Stimulated activated CD4-positive, alpha-beta T cell treated with anti-CD3 and anti-CD28 coated beads, Interleukin-1b, Interleukin-23, amount 100 ng/mL, for 4 hours (primary cell): ENCODE measurements at places on chromosomes 2 and 18.

DNA sequence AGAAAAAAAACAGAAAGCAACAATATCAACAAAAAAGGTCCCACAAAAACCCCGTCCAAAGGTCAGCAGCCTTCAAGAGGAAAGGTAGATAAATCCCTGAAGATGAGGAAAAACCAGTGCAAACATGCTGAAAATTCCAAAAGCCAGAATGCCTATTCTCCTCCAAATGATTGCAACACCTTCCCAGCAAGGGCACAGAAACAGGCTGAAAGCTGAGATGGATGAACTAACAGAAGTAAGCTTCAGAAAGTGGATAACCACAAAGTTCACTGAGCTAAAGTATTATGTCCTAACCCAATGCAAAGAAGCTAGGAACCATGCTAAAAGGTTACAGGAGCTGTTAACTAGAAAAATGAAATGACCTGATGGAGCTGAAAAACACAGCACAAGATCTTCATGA, 226.4 kb upstream of the DSEL start:
- no peak for DNase-seq

DNA sequence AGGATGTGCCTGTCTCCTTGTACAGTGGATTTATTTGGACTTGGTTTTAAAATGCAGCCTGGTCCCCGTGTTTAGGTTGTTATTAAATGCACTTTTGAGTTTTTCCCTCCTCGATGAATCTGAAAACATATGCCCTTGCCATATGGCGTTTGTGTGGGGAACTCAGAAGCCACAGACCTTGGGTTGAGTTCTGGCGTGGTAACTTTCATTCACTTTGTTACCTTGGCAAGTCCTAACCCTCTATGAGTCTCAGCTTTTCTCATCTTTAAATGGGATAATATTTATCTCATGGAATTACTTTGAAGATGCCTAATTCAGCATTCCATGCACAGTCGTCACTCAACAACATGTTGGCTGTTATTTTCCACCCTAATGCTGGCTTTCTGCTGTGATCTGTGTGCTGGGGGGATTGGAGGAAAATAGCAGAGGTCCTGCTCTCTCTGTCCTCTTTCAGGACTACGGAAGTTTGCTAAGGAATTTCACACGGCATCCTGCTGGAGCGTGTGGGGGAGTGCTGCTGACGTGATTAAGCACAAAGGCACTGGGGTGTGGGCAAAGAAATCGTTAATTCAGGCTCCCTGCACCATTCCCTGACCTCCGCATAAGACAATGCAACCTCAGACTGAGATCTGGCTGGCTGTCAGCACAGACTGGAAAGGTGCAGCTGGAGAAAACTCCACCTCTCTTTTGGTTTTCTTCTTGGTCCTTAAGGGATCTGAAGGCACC, 61.7 kb downstream of the LDLRAD4 start:
- DNase-seq: no peak

GRCh38 chr2:51629406-51629805, 597.5 kb upstream of the NRXN1 start:
- no peak for DNase-seq

- no peak for DNase-seq
These were observed 33.8 kb downstream of the LPIN2 start for GRCh38 chr18:2979129-2979528.

DNA sequence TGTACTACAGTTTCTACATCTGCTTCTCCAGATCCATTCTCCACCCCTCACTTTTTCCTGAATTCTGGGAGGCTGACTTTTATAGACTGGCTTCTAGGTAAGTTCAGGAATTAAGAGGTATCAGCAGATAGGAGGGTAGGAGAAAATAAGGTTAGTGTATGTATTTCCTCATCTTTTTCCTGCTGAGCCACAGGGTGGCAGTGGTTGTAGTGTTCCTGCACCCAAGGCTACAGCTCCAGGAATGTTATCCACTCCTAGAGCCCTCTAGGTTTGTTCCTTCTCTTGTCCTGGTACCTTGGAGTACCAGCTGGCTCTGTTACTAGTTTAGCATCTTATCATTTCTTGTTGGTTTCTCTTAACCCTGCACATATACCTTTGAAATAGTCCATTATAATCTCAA, 40.7 kb upstream of the C2orf66 start:
- DNase-seq: no peak

GRCh38 chr2:68747413-68747812, 12.8 kb downstream of the ARHGAP25 start:
- DNase-seq: no peak

- no peak for DNase-seq
These were observed 2.8 kb downstream of the ASB18 start for GRCh38 chr2:236261452-236261851.

GRCh38 chr2:64711252-64711800, 57.6 kb upstream of the SERTAD2 start:
- DNase-seq: no peak

DNA sequence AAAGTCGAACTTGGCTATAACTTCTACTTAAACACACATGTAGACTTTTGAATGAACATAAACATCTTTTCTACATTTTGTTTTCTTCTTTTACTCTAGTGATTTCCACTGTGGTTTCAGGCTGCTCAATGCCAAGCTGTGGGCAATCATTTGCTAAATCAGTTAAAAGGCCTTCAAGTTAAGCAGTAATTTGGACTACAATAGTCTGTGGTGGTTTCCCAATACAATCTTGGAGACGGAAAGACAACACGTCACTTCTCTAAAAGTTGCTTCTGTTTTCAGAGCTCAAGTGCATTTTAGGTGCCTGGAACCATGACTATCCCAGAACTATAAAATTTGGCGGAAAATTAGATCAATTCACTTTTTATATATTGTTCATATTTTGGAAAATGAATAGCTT, 69.4 kb downstream of the TXNL1 start:
- no peak for DNase-seq

DNA sequence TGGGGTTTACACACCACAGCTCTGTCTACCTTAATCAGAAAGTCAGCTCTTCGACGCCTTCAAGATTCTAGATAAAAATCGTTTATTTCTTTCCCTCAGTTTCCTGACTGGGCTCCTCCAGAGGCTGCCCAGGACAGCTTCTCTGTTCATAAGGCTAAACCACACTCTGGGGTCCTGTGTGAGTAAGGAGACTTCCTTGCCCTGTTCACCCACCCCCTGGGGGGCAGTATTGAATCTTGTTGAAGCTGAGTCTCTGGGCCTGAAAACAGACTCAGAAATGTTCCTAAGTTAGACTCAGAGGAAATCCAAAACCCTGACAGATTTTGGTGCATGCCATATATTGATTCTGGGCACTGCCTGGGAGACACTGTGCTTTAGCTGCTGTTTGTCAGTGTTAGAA, 43.0 kb downstream of the G6PC2 start:
- no peak for DNase-seq

DNA sequence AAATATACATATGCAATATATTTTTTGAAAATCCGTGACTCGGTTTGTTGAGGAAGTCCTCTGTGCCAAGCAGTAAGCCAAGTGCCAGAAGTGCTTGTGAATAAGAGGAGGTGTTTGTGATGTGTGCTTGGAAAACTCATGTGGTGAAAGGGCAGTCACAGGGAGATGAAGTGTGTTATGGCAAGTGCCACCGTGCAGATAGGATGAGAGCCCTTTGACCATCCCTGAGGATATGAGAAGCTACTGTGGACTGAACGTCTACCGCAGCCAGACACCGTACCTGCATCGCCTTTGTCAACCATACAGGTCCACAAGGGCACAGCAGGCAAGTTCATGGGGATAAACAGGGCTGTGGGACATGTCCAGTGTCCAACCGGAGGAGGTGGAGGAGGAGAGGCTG, 288.9 kb upstream of the MYT1L start:
- no peak for DNase-seq

DNA sequence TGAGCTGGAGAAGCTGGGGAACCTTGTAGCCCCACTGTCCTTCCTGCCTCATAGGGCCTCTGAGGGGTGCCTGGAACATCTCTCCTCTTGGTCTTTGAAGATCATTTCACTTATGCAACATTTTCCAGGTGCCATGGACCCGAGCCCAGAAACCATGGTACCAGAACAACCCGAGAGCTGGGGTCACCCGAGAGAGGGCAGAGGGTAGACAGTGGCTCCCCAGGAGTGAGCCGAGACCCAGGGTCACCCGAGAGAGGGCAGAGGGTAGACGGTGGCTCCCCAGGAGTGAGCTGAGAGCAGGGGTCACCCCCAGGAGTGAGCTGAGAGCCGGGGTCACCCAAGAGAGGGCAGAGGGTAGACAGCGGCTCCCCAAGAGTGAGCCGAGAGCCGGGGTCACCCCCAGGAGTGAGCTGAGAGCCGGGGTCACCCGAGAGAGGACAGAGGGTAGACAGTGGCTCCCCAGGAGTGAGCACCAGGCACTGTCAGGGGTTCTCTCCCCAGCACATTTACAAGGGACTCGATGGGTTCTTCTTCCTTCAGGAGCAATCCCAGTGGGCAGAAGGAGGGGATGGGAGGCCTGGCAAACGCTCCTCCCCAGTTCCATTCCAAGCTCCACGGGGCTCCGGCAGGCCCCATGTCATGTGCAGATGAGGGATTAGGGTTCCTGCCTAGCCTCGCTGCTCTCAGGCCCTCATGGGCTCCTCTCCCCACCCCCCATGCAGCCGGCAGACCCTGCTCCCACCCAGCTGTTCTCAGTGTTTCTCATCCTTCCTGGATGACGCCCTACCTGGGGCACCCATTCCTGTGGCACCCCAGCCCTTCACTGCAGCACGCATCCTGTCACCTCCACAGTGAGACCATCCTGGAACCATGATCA, 163.5 kb downstream of the RTP5 start:
- DNase-seq: no peak

DNA sequence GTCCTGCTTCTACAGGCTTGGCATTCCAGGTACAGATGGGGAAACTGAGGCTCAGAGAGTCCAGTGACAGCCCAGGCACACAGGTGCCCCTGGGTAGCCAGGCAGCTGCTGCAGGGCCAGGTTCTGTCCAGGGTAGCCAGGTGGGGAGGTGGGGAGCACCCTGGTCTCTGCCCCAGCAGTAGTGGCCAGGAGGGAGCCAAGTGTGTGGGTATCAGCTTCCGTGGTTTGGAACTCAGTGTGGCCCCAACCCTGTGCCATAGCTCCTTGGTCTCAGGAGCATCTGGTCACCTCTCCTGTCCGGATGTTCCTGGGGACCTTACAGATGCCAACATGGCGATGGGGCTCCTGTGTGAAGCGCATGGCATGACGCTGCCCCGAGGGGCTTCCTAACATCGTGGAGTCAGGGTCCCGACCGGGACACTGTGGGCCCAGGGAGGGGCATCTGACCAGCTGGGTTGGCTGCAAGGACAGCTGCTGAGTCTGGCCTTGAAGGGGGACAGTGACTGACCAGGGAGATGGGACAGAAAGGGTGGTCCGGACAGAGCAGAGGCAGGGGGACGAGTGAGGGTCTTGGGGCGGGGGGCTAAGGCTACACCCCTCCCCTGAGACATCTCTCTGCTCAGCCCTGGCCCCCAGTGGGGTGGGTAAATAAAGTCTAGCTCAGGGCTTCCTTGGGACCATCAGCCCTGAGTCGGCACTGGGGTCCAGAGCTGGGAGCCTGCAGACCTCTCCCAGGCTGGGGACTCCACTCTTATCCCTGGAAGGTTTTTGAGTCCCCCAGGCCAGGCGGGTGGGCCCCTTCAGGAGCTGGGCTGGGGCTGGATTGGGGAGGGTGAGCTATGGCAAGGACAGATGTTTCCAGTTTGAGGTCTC, 76.0 kb upstream of the SMAD7 start:
- DNase-seq: no peak

- DNase-seq: no peak
These were observed 13.7 kb downstream of the IL1RL2 start for GRCh38 chr2:102200539-102200938.

DNA sequence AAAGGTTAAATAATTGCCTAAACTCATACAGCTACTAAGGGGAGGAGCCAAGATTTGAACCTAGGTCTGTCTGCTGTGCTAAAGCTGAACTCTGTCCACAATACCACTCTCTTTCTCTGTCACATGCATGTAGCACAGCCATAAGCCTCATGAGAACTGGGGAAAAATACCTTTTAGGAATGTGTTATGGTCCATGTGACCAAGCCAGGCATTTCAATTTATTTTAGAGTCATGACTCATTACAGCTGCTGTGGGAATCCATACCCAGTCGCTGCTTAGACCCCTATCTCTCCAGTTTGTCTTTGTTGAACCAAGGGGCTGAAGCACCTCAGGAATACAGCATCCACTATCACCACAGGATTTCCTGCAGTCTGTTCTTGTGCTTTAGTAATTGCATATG, 200.0 kb upstream of the SIX3 start:
- DNase-seq: no peak

GRCh38 chr2:112304298-112304941, 29.0 kb downstream of the ZC3H6 start:
- DNase-seq: no peak

GRCh38 chr2:25576596-25576995, 96.8 kb downstream of the DTNB start:
- DNase-seq: no peak

GRCh38 chr2:127514485-127514884, 11.8 kb downstream of the IWS1 start:
- DNase-seq: no peak

DNA sequence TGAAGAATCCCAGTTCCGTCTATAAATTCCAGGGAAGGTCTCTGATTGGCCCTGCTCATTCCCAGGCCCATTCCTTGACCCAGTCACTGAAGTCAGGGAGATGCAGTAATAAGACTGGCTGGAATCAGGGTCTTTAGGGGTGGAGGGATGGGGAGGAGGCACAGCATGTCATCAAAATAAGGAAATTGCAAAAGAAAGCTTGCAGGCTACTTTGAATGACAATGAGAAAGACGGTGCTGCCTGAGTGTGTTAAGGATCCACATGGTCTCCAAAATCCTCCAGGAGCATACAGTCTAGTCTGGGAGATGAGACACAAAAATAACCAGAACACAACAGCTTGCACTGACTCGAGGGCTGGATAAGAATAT, 2.0 kb upstream of the DES start:
- no peak for DNase-seq

DNA sequence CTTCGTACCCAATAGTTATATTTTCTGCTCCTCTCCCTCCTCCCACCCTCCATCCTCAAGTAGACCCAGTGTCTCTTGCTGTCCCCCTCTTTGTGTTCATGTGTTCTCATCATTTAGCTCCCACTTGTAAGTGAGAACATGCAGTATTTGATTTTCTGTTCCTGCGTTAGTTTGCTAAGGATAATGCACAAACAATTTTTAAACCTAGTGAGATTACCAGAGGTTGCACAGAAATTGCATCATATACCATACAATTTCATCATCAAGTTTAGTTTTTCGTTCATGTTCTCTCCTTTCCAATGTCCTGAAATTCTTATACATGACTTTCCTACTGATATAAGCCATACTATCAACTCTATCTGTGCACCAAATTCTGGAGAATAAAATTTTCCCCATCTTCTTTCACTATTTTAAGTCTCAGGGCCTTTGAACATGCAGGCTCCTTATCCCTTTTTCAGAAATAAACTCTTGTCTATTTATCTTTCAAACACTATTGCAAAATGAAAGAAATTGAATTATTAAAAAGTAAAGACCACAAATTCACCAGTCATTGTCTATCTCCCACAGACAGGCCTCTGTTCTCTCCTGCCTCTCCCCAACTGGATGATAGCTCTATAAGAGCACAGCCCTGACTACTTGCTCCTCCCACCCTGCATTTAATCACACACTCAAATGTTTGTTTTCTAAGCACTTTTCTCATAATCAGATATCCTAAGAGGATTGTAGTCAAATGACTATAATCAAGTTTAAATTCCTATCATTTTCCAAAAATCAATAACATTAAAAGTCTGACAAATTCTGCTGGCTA, 27.2 kb upstream of the B4GALT6 start:
- no peak for DNase-seq
